ENCODE measurements at places on chromosomes 6 and 20.

GRCh38 chr6:170179616-170180324 is 111.1 kb downstream of the DLL1 start:
- DNase-seq: no peak

GRCh38 chr6:137723273-137724017 is 143.6 kb upstream of the TNFAIP3 start:
- no peak for DNase-seq

- no peak for DNase-seq
Observed at GRCh38 chr6:75480425-75480824, 13.2 kb downstream of the FILIP1 start.

GRCh38 chr6:11613336-11613735 is 75.8 kb downstream of the TMEM170B start:
- DNase-seq: no peak

DNA sequence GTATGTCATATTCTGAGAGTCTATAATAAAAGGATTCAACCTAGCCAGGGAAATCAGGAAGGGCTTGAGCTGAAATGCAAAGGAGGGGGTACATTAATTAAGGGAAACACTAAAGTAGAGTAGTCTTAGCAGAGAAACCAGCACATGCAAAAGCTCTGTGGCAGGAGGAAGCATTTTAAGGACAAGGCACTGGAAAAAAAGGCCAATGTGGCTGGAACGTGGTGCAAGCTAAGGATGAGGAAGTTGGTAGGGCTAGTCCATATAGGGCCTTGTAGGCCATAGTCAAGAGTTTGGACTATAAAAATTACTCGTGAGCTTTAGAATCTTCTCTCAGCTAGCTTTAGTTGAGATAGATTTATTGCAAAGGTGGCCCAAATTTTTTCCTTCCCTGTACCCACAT is 75.2 kb upstream of the TOP1 start:
- no peak for DNase-seq

DNA sequence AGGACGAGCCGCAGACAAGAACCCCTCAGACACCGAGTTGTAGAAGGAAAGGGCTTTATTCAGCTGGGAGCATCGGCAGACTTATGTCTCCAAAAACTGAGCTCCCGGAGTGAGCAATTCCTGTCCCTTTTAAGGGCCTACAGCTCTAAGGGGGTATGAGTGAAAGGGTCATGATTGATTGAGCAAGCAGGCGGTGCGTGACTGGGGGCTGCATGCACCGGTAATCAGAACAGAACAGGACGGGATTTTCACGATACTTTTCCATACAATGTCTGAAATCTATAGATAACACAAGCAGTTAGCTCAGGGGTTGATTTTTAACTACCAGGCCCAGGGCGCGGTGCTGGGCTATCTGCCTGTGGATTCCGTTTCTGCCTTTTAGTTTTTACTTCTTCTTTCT is 226.4 kb upstream of the PLCB4 start:
- no peak for DNase-seq

GRCh38 chr6:40135491-40136072 is 201.3 kb upstream of the MOCS1 start:
- no peak for DNase-seq

DNA sequence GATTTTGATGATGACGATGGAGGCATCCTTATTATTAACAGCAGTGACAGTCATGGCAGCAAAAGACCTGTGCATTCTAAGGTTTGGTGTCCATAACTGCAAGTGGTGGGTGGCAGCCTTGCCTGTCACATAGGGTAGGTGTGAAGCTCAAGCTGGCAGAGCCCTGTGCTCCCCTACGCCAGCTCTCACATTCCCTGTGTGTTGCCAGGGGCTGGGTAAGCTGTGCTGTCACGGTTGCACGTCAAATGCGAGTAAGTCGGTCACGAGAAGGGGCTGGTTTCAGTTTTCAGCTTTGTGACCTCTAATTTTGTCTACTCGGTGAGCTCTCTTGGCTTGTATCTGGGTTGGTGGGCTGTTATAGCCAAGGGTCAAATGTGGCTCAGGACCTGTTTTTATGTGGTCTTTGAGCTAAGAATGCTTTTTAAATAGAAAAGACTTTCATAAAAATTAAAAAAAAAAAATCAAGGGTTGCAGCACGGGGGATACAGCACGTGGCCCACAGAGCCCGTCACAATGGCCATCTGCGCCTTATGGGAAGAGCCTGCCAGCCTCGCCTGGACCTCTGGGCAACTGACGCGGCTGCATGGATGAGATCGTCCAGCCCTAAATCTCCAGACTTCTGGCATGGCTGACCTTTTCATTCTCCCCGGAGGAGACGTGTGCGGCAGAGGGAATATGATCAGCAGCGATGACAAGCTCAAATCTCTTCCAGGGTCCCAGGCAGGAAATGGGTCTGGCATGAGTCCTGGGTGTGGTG is 148.5 kb downstream of the PHACTR3 start:
- DNase-seq: no peak

GRCh38 chr6:158009114-158009891 is 27.6 kb downstream of the SYNJ2 start:
- no peak for DNase-seq

DNA sequence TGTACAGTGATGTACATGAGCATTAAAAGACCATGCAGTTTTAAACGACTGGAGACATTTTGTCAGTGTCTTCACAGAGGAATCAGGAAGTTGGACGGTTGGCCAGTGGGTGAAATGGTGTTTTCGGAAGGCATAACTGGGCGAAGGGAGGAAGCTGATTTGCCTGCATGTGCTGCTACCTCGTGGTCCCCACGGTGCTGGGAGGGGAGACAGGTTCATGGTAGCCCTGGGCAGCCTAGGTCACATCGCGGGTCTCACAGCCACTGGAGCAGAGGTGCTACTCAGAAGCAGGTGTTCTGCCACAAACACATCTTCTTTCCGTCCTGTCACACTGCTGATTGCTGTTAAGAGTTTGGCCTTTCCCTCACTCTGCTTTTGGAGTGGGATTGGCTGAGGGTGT is 35.2 kb downstream of the HIVEP1 start:
- DNase-seq: no peak

GRCh38 chr20:23167431-23167830 is 81.3 kb upstream of the CD93 start:
- no peak for DNase-seq

- no peak for DNase-seq
Observed at GRCh38 chr6:128039543-128039942, 138.7 kb upstream of the THEMIS start.

DNA sequence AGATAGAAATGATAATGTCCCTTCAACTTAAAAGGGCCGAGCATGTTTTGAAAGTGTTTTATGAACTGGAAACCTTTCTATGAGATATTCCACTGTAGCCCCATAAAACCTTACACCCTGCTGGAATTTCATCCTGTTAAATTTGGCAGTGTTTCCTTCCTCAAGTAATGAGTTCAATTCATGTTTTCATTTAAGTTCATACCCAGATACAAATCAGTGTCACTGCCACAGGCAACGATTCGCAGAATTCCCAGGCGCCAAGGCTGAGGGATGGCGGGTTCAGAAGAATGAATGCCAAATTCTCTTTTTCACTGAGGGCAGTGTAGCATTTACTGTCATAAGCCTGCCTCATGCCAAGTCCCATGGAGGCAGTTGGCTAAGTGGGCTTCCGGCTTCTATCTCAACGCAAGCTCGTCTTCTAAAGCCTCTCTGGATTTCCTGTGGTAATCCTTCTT is 511.8 kb upstream of the ID4 start:
- DNase-seq: no peak

- DNase-seq: no peak
Observed at GRCh38 chr6:161536224-161536630, 262.4 kb upstream of the AGPAT4 start.

DNA sequence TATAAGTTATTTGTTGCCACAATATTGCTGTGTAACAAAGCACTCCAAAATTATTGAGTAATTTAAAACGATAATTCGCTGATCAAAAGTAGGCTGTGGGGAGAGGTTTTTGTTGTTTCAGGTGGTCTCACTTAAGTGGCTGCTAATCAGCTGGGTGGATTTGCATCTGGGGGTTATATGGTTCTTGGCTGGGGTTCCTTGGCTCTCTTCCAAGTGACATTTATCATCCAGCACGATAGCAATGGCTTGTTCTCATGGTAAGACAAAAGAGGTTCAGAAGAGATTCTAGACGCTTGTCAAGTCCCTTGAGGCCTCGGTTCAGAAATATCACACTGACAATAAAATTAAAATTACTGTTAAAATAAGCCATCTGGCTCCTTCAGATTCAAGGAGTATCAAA is 1648.8 kb downstream of the GRIK2 start:
- no peak for DNase-seq

- no peak for DNase-seq
Observed at GRCh38 chr20:19692685-19693119, 65.4 kb upstream of the RIN2 start.

DNA sequence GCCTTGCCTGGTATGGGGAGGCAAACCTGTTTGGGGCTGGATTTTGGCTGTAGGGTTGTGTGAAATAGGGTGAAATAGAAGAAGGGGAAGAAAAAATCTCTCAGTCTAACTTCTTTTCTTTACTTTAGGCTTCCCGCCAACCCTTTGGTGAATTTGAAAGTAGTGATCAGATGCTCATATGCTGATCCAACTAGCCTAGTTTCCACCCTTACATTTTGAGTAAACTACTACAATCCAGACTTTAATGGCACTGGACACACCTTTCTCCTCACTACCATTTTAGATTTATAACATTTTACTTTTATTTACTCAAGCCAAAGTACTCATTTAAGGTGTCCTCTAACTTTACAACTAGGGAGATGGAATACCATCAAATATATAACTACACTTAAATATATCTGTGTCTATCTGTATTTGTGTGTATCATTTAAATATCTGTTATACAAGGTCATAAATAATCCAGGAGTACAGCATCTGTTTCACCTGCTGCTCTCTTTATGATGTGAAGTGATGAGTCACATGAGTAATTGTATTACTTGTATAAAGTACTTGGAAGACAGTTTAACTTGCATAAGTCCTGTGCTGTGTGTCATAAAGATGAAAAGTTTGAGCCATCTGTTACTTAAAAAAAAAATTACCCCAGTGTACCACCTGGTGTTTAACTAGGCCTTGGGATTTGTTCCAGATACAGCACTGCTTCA is 172.1 kb downstream of the CDKAL1 start:
- DNase-seq: no peak

DNA sequence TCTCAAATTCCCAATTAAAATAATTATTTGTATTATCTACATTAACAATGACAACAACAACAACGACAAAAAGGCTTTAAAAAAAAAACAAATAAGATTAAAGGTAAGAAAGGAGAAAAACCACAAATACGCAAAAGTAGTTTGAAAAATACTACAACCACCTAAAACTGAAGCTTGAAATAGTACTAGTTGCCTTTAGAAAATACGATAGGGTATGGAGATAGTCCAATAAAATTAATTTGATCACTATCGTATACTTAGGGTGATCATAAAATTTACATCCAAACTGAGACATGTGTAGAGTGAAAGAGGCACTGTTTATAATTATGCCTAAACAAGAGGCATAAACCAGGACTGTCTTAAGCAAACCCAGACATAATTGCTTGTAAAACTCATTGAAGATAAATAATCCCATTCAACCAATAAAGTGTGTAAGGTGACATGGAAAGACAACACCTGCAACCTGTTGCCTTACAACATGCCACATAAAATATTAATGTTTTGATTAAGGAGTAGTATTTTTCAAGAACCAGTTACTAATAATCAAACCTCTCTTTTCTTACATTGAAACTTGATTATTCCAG is 22.7 kb downstream of the REPS1 start:
- DNase-seq: no peak

GRCh38 chr6:45569210-45569945 is 191.6 kb upstream of the SUPT3H start:
- DNase-seq: no peak

- DNase-seq: no peak
Observed at GRCh38 chr6:43804550-43805223, 34.7 kb downstream of the VEGFA start.

Measured in esophagus squamous epithelium (tissue), 5 donors.